ENCODE measurements at places on chromosomes 13 and 19.

- no peak for DNase-seq
Measured at GRCh38 chr13:83162493-83162892, 719.8 kb downstream of the SLITRK1 start.

DNA sequence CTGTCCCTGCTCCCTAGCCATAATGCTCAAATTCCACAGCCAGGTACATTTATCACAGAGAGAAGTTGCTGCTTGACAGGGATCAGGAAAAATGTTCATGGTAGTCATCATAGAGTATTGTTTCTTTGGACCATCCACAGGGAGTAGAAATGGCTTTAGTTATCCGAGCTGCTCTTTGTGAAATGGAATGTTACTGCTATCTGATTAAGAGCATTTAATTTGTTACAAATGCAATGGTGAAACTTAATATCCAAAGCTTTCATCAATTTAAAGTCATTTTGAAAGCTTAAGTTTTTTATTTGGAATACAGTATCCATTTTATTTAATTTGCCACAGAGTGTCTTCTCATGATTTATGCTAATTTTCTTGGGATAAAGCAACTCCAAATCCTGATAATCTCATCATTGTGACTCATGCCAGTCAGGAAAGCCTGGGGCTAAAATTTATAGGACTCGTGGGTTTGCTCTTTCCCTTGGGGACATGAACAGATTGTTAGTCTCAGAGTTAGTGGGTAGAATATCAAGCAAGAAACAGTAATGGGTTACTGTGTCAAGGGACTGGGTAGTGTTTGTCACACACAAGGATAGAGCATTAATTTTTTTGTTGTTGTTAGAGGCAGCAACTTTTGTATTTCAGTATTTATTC is 59.8 kb downstream of the SCEL start:
- DNase-seq: no peak

DNA sequence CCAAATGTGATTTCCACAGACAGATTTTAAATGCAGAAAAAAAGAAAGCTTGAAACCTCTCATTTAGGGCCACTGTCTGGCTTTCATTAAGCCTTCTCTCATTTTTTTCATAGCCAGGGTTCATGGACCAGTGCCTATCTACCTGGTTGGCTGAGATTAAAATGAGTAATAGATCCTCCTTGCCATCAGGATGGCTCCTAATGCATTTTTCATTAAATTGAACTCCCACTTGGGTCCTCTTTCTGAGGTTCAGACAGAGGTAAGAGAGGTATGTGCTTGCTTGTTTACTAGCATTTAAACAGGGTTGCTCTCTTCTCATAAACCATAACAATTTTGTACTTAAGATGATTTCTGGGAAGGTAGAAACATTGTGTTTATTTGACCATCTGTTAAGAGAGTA is 473.0 kb downstream of the TBC1D4 start:
- DNase-seq: no peak

GRCh38 chr13:23622985-23623384 is 52.8 kb downstream of the TNFRSF19 start:
- no peak for DNase-seq

DNA sequence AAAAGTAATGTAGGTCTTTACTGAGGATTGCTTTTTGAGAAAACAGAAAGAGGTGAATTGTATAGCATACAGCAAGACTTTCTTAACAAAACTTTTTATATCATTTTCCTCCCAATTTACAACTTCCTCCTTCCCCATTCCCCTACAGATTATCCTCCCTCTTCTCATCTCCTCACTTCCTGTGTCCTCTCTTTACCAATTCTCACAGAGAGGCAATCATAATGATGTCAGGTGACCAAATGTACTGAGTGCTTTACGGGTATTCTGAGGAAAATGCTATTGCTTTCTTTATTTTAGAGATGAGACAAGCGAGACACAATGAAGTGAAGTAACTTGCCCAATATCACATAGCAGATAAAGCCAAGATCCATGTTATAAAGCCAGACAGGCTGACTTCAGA is 1.7 kb upstream of the MTMR6 start:
- no peak for DNase-seq

GRCh38 chr13:104592545-104593250 is 1526.5 kb upstream of the SLC10A2 start:
- DNase-seq: no peak

GRCh38 chr19:14320253-14320652 is 61.0 kb upstream of the ADGRE5 start:
- no peak for DNase-seq

DNA sequence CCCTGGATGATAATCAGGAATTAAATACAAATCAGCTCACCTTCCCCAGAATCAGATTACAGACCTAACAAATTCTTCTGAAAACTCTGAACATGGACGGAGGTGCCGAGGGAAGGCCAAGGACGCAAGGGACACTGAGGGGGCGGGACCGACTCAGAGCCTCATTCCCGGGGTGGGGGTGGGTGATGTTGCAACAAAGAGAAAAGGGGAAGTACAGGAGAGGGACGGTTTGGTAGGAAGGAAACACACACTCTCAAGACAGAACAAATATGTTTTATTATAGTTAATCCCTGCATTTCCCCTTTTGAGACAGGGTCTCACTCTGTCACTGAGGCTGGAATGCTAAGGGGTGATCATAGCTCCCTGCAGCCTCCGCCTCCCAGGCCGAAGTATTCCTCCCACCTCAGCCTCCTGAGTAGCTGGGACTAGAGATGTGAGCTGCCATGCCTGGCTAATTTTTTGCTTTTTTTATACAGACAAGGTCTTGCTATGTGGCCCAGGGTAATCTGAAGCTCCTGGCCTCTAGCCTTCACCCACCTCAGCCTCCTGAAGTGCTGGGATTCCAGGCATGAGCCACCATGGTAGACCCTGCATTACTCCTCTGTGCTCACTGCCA is 786 bp upstream of the LILRA2 start:
- DNase-seq: no peak

GRCh38 chr19:7740682-7741054 is 6.7 kb downstream of the CD209 start:
- DNase-seq: no peak

- no peak for DNase-seq
Measured at GRCh38 chr13:84641491-84641890, 759.2 kb upstream of the SLITRK1 start.

- no peak for DNase-seq
Measured at GRCh38 chr13:44148159-44148914, 225.3 kb upstream of the SERP2 start.

- no peak for DNase-seq
Measured at GRCh38 chr19:22893855-22894270, 61.8 kb downstream of the ZNF723 start.

Measured in activated T-cell treated with anti-CD3 and anti-CD28 coated beads, Interleukin-2, amount 50 U/mL, for 48 hours (primary cell).